ENCODE measurements at places on chromosomes 3 and 15.

- DNase-seq: no peak
- peaks cover 8% of the 10 kb centered on the region for H3K27me3 ChIP-seq
- no peak overlapping the region for H3K27ac ChIP-seq
- no peak overlapping the region for H3K4me3 ChIP-seq
- H3K36me3 ChIP-seq: peaks cover 3% of the 10 kb centered on the region
- no peaks in the 10 kb centered on the region for H3K4me1 ChIP-seq
These were observed 30.4 kb upstream of the KLHL25 start for GRCh38 chr15:85825118-85825517.

DNA sequence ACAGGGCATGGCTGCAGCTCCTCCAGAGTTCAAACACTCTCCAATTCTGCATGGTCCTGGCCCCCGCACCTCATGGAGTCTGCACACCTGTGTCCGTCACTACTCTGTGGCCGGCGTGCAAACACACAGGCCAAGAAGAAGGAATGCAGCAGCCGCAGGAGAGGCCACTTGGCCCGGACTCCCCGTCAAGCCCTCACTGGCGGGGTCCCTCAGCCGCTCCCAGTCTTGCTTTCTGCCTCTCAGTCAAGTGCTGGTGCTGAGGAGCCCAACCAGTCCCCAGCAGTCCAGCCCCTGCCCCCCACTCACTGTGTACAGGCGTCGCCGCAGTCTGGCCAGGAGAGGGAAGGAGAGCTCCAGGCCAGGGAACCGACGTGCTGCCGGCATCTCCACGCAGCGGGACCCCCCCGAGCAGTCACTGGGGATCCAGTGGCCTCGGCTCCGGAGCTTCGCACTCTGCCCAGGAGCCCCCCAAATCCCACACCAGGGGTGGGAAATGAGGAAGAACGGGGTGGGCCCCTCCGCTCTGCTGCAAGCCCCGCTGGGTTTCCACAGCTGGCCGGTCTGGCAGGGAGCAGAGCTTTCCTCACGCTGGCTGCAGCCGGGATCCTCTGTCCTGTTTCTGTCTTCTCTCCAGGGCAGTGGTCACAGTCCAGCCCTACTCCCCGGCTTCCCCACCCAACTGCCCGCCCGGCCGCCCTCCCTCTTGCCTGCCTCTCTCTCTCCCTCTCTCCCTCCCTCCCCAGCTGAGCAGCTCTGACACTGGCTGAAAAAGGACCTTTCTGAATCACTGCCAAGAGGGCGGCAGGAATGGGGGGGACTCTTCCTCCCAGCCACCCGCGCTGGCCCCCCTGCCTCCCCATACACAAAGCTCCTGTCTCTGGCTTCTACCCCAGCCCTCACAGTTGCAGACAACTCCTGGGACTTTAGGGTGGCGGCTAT lies 16.0 kb downstream of the TNK2 start:
- no peak overlapping the region for H3K27ac ChIP-seq
- H3K36me3 ChIP-seq: peaks cover 13% of the 10 kb centered on the region
- DNase-seq: no peak
- no peaks in the 10 kb centered on the region for H3K27me3 ChIP-seq

DNA sequence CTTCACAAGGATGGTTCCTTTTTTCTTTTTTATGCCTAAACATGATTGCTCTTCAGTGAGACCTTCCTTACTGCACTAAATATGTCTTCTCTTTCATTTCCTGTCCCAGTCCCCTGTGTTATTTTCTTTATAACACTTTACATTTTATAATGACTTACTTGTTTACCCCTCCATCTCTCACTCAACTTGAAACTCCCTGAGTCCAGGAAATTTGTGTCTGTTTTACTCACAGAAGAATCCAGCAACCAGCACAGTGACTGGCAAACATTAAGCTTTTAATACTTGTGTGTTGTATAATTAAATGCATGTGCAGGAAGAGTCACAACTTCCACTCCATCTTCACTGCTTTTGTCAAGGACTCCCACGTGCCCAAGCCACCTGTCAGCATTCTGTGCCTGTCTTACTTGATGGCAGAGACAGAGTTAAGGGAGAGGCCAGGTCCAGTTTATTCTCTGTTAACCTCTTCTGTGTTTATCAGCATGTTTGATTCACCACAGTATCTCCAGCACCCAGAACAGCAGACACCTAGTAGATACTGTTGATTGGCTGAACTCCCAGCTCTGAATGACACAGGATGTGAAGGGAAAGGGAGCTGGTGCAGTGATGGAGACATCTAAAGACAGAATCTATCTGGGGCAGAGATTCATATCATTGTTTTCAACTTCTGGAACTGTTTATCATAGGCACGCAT lies 42.8 kb downstream of the SSR3 start:
- peaks cover 3% of the 10 kb centered on the region for H3K4me1 ChIP-seq
- no peak for DNase-seq

DNA sequence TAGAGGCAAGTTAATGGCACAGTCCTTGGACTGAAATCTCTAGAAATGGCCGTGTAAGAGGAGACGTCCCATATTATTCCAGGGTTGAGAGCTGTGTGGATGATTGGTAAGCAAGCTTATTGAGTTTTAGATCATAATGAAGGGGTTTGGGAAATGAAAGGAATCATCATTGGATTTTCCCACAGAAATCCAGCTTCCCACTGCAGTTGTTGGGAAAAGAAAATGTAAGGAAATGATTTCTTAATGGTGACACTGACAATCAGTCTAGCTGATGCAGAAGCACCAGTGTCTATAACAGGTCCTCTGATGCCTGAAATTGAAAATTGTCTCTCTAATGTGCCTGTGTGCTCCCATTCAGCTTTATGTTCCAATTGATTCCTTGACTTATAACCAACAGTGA lies 728.6 kb downstream of the GRM7 start:
- no peak overlapping the region for H3K4me3 ChIP-seq
- H3K4me1 ChIP-seq: no peaks in the 10 kb centered on the region
- no peaks in the 10 kb centered on the region for H3K27me3 ChIP-seq
- no peak for DNase-seq
- H3K27ac ChIP-seq: no peak overlapping the region

DNA sequence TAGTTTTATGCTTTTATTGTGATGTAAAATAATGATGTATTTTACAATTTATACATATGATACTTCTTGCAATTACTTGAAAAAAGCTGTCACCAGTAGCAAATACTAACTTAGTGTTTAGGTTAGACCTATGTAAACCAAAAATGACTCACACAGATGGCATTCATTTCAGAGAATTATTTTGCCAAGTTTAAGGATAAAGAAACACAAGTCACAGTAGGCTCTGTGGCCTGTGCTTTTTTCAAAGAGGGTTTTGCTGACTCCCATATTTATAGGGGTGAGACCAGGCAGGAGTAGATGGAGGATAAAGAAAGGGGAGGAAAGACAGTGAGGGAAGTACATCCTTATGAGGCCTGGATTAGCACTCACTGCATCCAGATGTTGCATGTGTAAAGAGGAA lies 356.6 kb upstream of the NPAP1 start:
- no peak overlapping the region for H3K27ac ChIP-seq
- no peaks in the 10 kb centered on the region for H3K27me3 ChIP-seq
- H3K36me3 ChIP-seq: no peaks in the 10 kb centered on the region
- no peak overlapping the region for H3K4me3 ChIP-seq

Measured in effector memory CD8-positive, alpha-beta T cell (primary cell).